ENCODE measurements at places on chromosomes 16 and 17.

DNA sequence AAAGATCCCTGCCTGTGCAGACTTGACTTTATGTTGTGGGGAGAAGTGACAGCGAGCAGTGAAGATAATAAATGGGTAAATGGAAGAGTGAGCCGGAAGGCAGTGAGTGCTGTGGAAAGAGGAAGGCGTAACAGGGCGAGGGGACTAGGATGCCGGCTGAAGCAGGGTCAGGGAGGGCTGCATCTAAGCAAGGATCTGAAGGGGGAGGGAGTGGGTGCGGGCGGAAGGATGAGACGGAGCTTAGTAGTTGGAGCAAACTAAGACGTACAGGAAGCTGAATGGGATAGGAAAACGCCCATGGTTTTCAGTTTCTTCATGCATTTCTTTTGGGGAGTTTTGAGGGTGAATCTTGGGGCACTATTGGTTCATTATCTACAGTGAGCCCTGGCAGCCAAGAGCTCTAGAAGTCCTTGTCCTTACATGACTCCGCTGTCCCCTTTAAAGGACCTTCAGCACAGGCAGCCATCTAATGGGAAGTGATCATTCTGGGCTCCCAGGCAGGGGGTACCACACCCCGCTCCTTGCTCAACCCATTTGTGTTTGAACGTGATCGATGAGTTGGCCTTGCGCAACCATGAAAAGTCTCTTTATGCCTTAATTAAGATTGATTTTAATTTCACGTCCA, 10.4 kb upstream of the NAT9 start:
- no peak for DNase-seq

- DNase-seq, result no peak
Observed at GRCh38 chr16:8901320-8901861, 19.2 kb downstream of the LITAFD start.

DNA sequence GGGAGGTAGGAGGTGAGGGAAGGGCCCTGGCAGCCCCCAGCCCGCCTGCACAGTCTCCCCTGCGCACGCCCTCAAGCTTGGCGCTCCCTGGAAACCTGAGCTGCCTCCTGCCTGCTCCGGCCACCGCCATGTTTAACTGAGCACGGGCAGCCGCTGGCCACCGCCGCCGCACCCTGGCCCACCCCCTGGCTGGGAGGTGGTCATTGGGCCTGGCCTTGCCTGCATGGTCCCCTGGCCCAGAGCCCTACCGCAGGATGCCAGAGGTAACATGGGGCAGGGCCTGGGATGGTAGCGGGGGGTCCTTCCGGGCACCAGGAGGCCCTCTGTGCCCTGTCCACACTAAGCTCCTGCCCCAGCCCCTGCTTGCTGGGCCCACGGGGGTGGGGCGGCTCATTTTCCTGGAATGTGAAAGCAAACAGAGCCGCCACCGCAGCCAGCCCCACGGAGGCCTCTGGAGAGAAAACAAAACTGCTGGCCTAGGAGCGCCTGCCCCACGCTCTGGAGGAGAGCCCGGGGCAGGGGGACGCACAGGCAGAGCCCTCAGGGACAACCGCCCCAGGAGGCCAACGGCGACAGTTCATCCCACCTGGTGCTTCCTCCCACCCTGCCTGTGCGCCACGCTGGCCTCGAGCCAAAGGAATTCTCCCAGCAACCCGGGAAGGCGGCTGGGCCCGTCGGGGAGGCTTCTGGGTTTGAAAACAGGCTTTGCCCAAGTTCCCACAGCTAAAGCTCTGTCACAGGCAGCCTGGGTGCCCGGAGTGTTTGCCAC, 8.9 kb downstream of the NHERF2 start:
- DNase-seq, result no peak

GRCh38 chr16:81516478-81517149, 72.0 kb downstream of the CMIP start:
- DNase-seq, result no peak

DNA sequence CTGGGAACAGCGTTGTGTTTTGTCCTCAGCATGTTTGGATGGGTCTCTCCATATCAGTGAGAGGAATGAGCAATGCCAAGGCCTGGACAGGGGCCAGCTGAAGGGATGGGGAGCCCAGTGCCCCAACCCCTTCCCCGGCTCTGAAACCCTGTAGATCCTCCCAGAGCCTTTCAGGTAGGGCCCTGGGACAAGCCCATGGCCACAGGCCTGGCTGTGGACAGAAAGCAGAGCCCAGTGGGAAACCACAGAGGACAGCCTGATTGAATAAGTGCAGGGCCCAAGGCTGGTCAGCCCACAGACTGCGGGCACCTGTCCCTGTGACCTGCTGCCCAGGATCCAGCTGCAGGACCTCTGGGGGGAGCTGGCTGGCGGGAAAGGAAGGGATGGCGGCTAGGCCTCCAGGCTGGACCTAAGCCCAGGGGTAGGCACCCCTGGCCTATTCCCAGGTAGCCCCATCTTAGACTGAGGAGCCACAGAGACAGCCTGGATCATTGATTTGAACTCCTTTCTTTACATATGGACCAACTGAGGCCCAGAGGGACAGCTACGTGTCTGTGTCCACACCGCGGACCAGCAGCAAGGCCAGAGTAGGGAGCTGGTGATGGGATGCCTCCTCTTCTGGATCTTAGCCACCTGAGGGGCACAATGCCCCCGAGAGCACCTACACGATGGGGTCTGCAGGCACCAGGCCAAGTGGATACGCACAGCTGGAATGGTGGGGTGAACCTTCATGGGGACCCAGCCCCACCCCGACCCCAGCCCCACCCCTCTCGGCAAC, 1.3 kb downstream of the CCDC102A start:
- no peak for DNase-seq
